ENCODE measurements at places on chromosomes 6 and 20. TPM values are rescaled to one million over a fixed set of nuclear protein-coding genes. Genes with fewer than 3 reads are reported as not detected.

Gene FAM184A
- polyA plus RNA-seq: 0.02 TPM

Gene PTCHD4
- polyA plus RNA-seq: 0.87 TPM

Gene BPIFB4
- not detected for polyA plus RNA-seq

Gene PROKR2
- not detected for polyA plus RNA-seq

Gene SEL1L2
- polyA plus RNA-seq: not detected

Gene IL17A
- polyA plus RNA-seq: not detected

Gene NHSL1
- polyA plus RNA-seq: 17.8 TPM

Gene TMX4
- 13.3 TPM for polyA plus RNA-seq

Gene COL19A1
- polyA plus RNA-seq: not detected

Gene MYBL2
- polyA plus RNA-seq: 12.7 TPM

Gene PI3
- polyA plus RNA-seq: 188 TPM

Gene ZSCAN31
- 1.4 TPM for polyA plus RNA-seq

Gene PI16
- polyA plus RNA-seq: not detected
